ENCODE measurements at places on chromosomes 13 and 19. TPM values are rescaled to one million over a fixed set of nuclear protein-coding genes. Genes with fewer than 3 reads are reported as not detected.

LILRB4 gene
- not detected for total RNA-seq

DHDH gene
- not detected for total RNA-seq

CADM4 gene
- total RNA-seq: 3.8 TPM

SLC6A16 gene
- 0.66 TPM for total RNA-seq

CD70 gene
- total RNA-seq: not detected

All from smooth muscle cell of trachea (primary cell).